Activated CD4-positive, alpha-beta T cell treated with anti-CD3 and anti-CD28 coated beads, Interleukin-2, amount 50 U/mL, for 4 hours (primary cell): ENCODE measurements at places on chromosomes 16 and 17.
A peak's percentile ranks its signal among the peaks of the same experiment; 100 is the strongest.

DNA sequence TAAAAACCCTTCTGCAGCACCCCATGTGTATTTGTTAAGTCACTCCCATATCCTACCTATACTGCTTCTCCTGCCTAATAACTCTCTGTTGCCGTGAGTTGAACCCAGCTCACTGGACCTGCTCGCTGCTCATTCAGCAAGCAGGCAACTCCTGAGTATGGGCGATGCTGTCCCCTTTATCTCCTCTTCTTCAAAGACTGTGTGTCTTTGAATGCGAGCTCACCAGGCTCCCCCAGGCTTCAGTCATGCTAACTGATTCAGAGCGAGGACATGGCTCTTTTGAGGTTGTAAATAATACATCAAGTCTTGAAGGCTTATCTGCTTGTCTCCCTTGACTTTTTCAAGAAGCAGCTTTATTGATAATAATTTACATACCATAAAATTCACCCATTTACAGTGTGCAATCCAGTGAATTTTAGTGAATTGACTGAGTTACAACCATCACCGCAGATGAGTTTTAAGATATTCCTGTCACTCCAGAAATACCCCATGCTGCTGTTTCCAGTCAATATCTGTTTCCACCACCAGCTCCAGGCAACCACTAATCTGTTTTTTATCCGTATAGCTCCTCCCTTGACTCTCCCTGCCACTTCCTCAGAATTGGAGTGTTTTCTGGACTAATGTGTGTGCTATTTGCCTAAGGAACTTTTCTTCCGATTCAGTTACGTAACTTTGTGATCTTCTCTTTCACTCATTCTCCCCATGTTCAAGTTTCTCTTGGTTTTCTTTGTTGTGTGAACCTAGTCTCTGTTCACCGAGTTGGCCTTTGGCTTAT is 132.2 kb downstream of the SPECC1 start:
- DNase-seq: no peak

DNA sequence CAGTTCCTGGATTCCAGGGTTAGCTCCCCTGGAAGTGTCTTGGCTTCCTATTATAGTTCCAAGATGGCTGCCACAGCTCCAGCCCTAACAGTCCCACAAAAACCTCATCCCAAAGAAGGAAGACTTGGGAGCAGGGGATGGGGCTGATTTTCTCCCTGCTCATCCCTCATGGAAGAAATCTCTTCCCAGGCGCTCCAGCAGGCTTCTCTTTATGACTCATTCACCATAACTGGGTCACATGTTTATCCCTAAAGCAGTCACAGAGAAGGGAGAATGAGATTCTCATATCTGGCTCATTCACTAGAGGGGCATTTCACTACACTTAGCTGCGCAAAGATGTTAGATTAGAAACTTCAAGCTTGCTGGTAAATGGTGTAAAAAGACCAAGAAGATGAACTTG is 206.5 kb upstream of the IRX3 start:
- no peak for DNase-seq

- no peak for DNase-seq
Observed at GRCh38 chr16:71214746-71215381, 15.7 kb downstream of the HYDIN start.

GRCh38 chr16:2331199-2331930 is 9.2 kb downstream of the ABCA3 start:
- DNase-seq: no peak

GRCh38 chr16:67860589-67861398 is 12.1 kb upstream of the EDC4 start:
- no peak for DNase-seq

DNA sequence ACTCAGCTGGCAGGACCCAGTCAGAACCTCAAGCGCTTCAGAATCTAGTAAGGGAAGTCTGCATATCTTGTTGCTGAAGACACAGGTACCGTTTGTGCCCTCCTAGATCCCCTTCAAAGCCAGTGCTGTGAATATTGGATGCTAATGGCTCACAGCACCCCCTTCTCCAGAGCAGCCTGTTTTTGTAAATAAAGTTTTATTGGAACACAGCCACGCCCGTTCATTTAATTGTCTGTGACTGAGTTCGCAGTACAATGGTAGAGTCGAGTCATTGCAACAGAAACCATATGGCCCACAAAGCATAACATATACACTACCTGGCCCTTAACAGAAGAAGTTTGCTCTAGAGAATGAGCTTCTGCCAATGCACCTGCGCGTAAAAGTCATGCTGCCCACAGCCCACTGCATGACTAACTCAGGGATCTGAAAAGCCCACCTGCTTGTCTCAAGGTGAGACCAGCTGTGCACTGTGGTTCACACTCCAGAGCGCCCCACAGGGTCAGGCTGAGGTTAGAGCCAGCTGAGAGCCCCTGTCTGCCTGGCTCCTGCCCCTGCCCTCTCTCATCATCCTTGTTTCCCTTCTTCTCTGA is 48.8 kb downstream of the AIPL1 start:
- DNase-seq: no peak

- no peak for DNase-seq
Observed at GRCh38 chr17:74547736-74548135, 1.8 kb upstream of the CD300C start.

- DNase-seq: no peak
Observed at GRCh38 chr16:19974607-19975006, 90.0 kb upstream of the GPRC5B start.

GRCh38 chr17:71548540-71549190 is 572.2 kb upstream of the SOX9 start:
- no peak for DNase-seq

DNA sequence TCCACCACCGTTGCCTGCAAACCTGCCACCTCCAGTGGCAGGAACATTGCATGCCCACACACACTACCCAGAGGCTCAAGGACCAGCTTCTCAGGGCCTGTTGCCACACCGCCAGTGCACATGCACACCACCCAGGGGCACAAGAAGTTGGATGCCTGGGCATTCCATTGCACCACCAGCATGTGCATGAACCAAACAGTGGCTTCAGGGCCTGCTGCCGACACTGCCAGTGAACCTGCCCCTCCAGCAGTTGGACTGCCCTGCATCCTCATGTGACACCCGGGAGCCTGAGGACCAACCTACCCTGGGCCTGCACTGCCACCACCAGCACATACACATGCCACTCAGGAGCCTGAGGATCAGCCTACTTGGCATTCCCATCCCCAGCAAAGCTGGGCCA is 303.7 kb downstream of the KCNJ2 start:
- DNase-seq: no peak

DNA sequence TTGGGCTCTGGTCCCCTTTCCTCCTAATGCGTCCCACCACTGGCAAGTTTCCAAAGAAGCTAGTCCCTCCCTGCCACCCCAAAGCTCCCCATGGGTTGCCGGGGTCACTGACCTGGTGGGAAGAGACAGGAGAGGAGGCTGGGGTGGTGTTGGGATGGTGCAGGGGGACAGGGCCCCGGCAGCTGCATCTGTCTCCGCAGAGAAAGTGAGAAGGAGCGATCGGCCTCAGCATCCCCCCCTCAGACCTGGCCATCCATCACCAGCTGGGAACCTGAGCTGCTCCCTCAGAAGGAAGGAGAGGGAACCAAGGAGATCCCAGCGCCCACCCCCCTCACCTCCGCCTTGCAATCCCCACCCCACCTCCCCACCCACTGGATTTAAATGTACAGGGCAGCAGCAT is 3.3 kb downstream of the ETV4 start:
- no peak for DNase-seq

GRCh38 chr17:48023400-48024148 is 14.0 kb downstream of the COPZ2 start:
- DNase-seq: no peak

- DNase-seq: no peak
Observed at GRCh38 chr17:62597920-62598319, 29.6 kb upstream of the MRC2 start.

- no peak for DNase-seq
Observed at GRCh38 chr16:6993544-6993943, 339.1 kb upstream of the RBFOX1 start.

- no peak for DNase-seq
Observed at GRCh38 chr16:24609740-24610415, 70.5 kb downstream of the RBBP6 start.

DNA sequence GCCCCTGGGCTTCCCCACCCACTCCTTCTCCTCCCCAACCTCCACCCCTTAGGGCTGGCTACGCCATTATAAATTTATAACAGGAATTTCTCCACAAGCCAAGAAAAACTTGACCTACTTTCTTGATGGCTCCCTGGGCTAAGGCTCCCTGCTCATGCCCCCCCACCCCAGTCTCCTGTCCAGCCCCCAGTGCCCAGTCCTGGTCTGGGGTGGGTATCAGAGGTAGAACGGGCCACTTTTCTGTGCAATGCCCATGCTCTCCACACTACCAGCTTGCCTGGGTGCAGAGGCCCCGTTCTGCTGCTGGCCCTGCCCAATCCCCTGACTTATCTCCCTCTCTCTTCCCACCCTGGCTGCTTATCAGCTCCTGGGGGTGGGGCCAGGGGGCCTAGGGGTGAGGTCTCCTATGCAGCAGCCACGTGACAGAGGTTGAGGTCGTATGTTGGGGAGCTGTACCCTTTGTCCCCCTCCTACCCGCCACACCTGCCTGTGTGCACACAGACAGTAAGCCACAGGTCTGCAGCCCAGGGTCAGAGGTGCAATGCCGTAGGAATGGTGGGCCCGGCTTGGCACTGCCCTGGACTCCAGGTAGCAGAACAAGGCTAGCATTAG is 10.1 kb downstream of the THRA start:
- no peak for DNase-seq

GRCh38 chr17:4167786-4168185 is 24.8 kb downstream of the CYB5D2 start:
- DNase-seq: no peak

GRCh38 chr16:28905229-28905754 is 19.7 kb downstream of the RABEP2 start:
- DNase-seq: no peak

DNA sequence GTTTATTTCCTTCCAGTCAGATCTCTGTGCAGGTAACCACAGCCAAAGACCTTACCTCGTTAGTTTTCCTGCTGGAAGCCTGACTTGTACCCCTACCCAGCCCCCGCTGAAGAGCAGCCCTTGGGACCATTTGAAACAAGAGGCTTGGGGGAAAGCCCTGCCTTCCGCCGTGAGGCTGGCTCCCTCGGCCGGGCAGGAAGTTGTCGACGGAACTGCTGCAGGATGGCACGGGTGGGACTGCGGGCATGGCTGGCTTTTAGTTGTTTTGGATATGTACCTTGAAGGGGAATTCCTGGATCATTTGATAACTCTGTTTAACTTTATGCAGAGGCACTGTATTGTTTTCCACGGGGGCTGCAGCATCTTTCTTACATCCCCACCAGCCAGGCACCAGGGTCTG is 49.0 kb upstream of the ENDOV start:
- no peak for DNase-seq

- no peak for DNase-seq
Observed at GRCh38 chr16:15585956-15586355, 57.0 kb downstream of the MARF1 start.

DNA sequence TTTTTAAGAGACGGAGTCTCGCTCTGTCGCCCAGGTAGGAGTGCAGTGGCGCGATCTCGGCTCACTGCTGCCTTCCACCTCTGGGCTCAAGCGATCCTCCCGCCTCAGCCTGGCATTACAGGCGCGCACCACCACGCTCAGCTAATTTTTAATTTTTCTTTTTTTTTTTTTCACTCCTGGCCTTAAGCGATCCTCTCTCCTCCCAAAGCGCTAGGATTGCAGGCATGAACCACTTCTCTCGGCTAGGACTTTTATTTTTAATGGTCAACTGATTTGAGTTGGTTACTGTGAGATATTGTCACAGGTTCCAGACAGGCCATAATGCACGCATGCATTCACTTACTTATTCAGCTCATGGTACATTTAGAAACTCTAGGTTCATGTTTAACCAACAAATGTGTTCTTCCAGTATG is 888 bp downstream of the PIGW start:
- no peak for DNase-seq

- DNase-seq: no peak
Observed at GRCh38 chr17:45306623-45307022, 10.2 kb downstream of the MAP3K14 start.

DNA sequence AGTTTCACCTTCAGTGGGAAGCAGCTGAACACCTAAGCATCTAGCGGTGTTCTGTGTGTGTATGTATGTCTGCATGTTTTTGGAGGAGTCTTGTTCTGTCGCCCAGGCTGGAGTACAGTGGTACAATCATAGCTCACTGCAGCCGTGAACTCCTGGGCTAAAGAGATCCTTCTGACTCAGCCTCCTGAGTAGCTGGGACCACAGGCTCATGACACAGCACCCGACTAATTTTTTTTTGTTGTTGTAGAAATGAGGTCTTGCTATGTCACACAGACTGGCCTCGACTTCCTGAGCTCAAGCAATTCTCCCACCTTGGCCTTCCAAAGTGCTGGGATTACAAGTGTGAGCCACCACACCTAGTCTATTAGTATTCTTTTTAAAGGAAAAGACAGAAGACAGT is 30.2 kb upstream of the FAAP100 start:
- DNase-seq: no peak

DNA sequence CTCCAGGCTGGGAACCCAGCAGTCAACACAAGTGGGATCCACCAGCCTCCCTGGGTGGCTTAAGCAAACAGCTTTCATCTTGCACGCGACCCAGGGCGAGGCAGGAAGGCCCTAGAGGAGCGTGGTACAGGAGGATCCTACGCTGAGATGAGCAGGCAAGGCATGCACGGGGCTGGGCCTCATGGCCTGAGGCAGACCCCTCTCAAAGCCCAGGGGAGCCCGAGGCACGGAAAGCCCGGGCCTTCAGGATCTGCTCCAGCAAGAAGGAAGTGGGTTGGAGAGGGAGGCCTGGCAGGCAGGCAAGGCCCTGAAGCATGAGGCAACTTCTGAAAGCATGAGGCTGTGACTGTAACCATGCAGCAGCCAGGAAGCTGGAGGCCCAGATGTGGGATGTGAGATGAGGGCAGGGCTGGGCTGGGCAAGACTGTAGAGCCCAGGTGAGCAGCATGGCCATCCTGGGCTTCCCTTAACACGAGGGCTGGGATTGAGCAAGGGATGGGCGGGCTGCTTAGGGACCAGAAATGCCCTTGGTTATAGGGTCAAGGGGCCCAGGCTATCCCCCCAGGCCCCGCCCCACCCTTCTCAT is 338.7 kb downstream of the C16orf95 start:
- no peak for DNase-seq

DNA sequence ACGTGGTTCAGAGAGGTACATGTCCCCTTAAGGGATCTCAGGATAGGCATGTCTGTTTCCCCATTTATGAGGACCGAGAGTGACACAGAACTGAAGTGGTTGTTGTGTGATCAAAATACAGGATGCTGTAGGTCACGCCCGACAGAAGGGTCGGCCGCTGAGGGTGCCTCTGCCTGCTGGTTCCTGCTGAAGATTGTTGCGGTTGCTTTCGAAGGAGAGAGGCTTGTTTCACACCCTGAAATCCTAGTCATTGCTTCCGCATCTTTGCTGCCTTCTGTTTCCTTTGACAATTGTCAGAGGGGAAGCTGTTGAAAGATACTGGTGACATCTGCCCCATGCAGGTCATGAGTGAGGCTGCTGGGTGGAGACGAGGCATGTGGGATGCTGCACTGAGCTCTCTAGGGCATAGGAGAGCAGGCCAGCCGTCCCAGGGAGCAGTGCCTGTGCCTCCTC is 3.8 kb upstream of the NAT9 start:
- DNase-seq: peak; percentile 29

- DNase-seq: no peak
Observed at GRCh38 chr17:71910002-71910401, 210.8 kb upstream of the SOX9 start.
